ENCODE measurements at places on chromosomes 2 and 18.
A peak's percentile ranks its signal among the peaks of the same experiment; 100 is the strongest.

GRCh38 chr2:69704446-69704845 lies 37.5 kb upstream of the ANXA4 start:
- DNase-seq: no peak

GRCh38 chr2:188181884-188182283 lies 109.8 kb upstream of the GULP1 start:
- DNase-seq: no peak

GRCh38 chr2:129702416-129703176 lies 276.9 kb upstream of the RAB6C start:
- no peak for DNase-seq

DNA sequence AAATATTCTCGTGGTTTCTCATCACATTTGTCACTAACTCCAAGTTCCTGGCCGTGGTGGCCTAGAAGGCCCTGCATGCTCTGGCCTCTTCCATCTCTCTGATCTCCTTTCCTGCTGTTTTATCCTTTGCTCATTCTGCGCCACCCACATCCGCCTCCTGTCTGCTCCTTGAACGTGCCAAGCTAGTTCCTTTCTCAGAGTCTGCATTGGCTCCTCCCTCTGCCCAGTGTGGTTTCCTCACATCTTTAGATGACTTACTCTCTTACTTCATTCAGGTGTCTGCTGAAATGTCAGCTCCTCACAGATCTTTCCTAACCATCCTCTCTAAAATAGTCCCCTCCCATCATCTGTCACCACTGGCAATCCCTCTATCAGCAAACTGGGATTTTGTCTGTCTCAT lies 158.6 kb upstream of the RBMS1 start:
- peak; percentile 78 for DNase-seq

GRCh38 chr2:214730248-214730647 lies 79.2 kb downstream of the BARD1 start:
- no peak for DNase-seq

- no peak for DNase-seq
These were observed 148.8 kb upstream of the PGAP1 start for GRCh38 chr2:197075281-197075680.

DNA sequence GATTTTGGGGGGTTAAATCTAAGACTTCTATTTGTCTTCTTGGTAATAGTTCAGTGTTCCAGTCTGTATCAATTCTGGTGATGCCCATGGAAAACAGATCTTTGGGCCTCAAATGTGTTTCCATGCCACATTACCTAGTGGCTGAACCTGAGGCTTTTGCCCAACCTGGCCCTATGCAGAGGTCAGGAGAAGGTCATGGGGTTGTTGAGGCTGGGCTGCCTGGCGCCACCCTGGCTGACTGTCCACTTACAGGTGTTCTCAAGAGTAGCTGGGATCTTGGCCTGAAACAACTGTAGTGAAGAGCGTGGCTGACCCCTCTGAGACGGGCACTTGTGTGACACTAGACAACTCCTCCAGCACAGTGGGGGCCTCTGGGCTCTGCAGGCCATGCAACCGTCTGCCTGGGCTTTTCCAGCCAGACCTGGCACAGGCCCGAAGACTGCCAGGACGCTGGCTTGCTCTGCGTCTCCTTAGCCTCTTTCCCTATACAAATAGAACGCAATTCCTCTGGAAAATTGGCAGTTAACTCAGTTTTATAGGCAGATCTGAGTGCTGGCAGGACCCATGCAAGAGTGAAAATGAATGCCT lies 127.8 kb downstream of the TRIM43 start:
- DNase-seq: no peak

- no peak for DNase-seq
These were observed 4.1 kb downstream of the DOCK10 start for GRCh38 chr2:225038231-225038523.

GRCh38 chr2:226740039-226740648 lies 59.5 kb downstream of the IRS1 start:
- DNase-seq: no peak

DNA sequence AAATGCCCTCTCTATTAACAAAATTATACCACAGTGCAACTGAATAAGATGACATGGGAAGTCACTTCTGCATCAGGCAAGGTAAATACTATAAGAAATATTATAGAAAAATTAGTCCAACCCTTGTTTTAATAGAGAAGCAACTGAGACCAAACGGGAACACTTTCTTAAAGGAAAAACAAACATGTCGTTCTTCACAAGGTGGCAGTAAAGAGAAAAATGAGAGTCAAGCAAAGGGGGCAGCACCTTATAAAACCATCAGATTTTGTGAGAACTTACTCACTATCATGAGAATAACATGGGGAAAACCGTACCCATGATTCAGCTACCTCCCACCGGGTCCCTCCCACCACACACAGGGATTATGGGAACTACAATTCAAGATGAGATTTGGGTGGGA lies 481.7 kb upstream of the CRIM1 start:
- DNase-seq: no peak

GRCh38 chr2:232349946-232350635 lies 28.5 kb upstream of the ALPP start:
- DNase-seq: peak; percentile 38

GRCh38 chr2:45340318-45340717 lies 270.7 kb downstream of the SRBD1 start:
- DNase-seq: no peak

- DNase-seq: no peak
These were observed 32.1 kb upstream of the SH3BP4 start for GRCh38 chr2:234919711-234920110.

GRCh38 chr2:161243905-161244304 lies 64.3 kb upstream of the PSMD14 start:
- no peak for DNase-seq

GRCh38 chr2:35864141-35864540 lies 491.4 kb upstream of the CRIM1 start:
- DNase-seq: no peak

DNA sequence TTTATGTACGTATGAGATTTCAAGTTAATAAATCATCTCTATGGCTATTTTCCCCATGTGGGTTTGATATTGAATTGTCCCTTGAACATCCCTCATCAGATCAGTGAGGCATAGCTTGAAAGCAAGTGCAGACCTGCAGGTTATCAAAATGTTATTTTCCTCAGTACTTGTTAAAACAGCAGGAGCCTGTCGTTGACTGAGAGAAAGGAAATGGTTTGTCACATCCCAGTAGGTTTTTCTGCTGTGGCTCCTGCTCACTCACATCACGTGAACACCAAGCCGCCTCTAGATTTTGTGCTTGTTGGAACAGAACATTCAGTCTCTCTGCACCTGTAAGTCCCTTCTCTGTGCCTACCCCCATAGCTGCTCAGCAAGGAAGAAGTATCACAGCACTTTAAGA lies 340.3 kb downstream of the CELF4 start:
- DNase-seq: no peak

DNA sequence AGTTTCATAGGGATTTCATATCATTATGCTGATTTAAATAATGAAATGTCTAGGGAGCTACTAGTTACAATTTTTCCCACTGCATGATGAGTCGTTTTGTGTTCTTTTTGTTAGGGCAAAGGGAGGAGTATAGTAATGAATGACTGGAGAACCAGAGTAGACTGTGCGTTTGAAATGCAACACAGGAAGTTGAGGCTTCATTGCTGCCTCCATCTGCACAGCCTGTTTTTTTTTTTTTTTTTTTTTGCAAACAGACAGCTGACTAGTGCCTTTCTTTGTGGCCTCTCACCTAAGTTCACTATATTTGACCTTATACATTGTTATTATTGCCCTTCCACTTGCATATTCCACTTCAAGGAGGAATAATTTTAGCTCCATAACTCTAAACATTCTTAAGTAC lies 286.7 kb upstream of the LRRTM1 start:
- no peak for DNase-seq

GRCh38 chr2:29070526-29070925 lies 3.8 kb downstream of the PCARE start:
- no peak for DNase-seq

DNA sequence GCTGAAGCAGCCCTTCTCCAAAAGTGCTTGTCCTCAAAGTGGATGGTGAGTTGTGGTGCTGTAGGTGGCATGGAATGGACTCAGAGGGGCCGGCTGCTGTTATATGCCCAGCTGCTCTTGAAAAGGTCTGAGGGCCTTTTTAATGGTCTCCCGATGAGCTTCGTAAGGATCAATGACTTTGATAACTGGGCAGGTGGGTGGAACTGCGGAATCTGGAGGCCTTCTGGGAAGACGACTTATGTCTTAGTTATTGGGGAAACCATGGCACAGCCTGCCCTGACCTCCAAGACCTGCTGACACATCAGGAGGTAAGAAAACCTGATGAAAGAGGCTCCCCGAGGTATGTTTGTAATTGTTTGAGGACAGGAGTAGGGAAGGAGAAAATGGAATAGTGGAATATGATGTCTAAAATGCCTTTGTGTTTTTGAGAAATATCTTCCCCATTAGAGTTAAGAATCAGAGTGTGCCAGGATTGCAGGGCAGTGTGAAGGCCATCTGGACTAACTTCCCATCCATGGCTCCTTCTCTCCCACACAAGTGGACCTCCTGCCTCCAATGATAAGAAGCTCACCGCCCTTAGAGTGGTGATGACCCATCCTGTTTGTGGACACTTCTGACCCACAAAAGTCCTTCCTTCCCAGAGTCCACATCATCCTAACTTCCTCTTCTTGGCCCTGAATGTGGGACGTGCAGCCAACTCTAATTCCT lies 236.1 kb downstream of the FHOD3 start:
- DNase-seq: no peak

DNA sequence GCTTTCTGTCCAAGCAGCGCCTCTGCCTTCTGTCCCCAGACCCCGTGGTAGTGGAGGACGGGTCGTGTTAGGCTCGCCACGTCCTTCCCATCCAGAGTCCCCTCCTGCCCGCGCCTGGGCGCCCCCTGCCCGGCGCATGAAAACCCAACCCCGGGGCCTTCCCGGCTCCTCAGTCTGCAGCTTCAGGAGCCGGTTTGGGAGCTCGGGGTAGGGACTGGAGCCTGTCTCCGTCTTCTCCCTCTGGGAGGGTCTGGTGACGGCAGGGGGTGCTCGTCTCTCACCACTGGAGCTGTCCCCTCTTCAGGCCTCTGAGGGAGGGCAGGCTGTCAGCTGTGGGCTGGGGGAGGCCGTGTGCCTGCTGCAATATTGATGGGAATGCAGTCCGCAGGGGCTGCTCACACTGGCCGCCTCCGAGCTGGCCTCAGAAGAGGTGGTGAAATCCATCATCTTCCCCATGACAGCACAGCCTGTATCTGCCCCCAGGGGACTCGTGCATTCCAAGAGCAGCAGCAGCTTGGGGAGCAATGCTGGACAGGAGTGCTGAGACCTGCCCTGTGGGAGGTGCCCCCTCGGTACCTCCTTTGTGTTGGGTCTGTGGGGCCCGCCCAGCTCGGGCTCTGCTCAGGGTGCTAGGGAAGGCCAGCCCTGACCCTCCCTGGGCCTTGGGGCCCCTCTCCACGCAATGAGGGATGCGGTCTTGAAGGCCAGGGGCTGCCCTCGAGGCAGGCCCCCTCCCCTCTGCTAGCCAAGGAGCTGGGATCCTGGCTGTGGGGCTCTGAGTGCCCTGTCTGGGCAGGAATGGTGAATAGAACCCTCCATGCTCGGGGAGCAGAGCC lies 17.8 kb upstream of the KLHL30 start:
- peak; percentile 65 for DNase-seq

DNA sequence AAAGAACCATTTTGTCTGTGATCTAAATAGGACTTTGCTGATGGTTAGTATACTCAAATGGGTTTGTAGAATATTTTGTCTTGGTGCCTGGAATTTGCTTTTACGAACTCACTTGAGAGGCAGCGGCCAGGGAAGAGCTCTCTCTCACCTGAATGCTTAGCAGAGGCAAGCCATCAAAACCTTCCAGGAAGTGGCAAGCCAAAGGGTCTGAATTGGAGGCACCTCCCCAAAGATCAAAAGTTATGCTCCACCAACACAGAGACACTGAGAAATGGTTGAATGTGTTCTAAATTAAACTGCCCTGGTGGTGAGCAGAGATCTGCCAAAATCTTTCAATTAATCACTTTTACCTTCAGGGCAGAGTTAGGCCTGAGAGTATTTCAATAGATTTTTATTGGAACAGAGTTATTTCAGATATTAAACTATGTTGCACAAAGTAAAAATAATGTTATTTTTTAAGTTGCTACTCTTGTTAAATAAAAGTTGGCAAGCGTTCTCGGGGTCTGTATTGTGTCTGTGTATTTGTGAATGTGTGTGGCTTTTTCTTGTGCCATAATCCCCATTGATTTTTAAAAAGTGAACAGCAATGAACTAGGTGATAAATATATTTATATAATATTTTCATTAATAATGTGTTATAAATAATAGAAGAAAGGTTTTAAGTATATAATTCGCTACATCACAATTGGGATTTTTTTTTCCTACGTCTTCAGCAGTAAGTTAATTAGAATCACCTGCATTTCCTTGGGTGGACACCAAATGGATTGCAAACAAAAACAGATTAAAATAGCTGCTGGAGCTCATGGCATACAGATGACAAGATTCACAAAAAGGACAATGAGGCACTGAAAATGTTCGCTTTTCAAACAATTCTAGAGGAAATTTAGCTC lies 416.1 kb downstream of the ARHGAP15 start:
- DNase-seq: no peak

- DNase-seq: no peak
These were observed 23.2 kb upstream of the GREB1L start for GRCh38 chr18:21218862-21219261.

GRCh38 chr2:12507295-12507694 lies 209.4 kb upstream of the TRIB2 start:
- DNase-seq: no peak

- DNase-seq: no peak
These were observed 96.3 kb upstream of the B3GNT2 start for GRCh38 chr2:62099523-62100175.

DNA sequence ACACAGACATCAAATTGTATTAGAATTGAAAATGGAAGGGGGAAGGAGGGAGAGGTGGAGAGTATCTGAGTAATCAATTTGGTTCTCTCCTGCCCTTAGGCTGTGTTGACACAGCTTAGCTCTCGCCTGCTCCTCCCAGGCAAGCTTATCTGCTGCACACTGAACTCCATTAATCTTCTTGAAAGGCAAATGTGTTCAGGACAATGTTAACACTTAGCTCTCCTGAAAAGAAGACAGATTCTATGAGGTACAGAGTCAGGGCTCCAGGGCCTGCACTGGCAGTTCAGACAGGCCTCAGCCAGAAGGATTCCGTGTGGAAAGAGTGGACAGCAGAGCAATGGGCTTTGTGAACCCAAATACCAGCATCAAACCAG lies 430.0 kb upstream of the TNP1 start:
- DNase-seq: no peak

- DNase-seq: no peak
These were observed 68.1 kb downstream of the ITGB1BP1 start for GRCh38 chr2:9355270-9355669.

- DNase-seq: no peak
These were observed 289.1 kb downstream of the ZNF516 start for GRCh38 chr18:76205906-76206305.
